Hepatic stellate cell (primary cell): ENCODE measurements at places on chromosomes 5 and 9.

DNA sequence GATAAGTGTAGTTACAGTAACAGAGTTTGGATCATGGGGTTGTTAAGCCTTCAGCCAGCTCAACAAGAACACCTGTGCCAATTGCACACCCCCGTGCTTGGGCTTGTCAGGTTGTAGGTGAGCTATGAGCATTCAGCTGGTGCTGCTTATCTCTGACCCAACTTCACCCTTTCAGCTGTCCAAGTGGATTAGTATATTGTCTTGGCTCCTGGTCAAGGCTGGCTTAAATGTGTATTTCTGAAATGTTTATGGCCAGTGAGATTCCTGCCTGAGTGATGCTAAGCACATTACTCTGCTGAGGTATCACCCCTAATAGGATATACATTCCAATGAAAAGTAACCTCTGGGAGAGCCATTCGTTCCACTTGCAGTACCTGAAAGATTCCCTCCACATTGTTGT, 44.2 kb upstream of the LMNB1 start:
- no peak for DNase-seq

DNA sequence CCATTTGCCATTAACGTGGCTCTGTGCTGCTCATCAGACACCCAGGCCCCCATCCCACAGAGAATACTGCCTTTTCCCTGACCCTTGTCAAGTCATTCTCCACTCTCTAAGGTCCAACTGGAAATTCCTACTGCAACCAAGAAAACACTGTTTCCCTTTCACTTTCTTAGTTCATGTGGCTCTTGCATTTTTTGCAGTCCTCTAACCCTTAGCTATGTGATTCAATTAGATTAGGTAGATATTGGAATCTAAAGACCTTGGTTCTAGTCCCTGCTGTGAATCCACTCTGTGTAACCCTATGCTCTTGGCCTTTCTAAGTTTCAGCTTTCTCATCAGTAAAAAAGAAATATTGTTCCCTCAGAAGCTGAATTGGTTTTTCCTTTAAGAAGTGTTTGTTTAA, 649.4 kb downstream of the CCDC171 start:
- no peak for DNase-seq

DNA sequence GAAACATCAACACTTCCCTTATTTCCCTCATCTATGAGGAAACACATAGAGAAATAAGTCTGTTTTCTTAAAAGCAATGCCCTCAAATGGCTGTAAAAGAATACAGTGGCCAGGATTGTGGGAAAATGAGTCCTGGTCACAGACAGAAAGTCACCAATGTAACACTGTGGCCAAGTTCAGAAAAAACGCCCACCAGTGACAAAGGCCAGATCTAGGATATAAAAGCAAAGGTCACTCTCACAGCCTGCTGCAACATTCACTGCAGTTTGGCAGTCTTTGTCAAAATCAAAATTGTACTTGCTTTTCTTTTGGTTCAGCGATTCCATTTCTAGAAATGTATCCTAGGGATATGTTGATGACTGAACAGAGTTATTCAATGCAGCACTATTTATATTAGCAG, 30.5 kb downstream of the TSSK1B start:
- no peak for DNase-seq

- DNase-seq = no peak
Measured at GRCh38 chr9:28410411-28410810, 837.1 kb upstream of the C9orf72 start.

GRCh38 chr5:9042241-9042640, 503.6 kb downstream of the SEMA5A start:
- DNase-seq = no peak

DNA sequence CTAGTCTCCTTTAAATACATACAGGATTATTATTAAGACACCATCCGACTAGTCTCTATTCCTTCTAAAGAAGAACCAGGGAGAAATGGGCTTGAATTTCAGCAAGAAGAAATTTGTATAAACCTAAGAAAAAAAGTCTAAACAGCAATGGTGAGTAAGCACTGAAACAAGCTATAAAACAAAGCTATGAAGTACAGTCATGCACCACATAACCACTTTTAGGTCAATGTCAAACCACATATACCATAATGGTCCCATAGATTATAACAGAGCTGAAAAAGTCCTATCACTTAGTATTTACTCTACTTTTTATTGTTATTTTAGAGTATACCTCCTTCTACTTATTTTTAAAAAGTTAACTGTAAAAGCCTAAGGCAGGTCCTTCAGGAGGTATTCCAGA, 102.0 kb upstream of the NFIB start:
- DNase-seq = peak; percentile 12

GRCh38 chr5:82862261-82862660, 214.9 kb downstream of the TMEM167A start:
- no peak for DNase-seq

DNA sequence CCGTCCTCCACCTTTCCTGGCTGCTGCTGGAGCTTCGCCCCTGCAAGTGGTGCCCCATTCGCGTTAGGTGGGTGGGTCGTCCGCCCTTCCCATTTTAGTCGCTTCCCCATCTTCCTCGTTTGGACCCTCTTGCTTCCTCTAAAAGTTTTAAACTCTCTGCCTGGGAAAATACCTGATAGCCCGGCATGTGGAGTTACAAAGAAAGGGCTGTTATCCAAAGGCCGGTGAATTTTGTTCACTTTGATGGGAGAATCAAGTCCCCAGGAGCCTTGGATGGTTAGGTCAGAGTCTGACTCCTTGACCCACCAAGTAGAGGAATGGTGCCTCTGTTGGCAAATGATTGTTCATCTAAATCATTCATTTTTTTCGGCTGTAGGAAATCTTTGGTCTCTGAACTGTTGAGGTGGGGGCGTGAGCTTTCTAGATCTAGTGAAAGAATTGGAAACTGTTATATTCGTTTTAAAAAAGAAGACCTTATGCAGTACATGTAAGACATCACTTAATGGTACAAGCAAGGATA, 29.5 kb upstream of the APC start:
- no peak for DNase-seq

- no peak for DNase-seq
Measured at GRCh38 chr9:17318821-17319320, 184.0 kb downstream of the CNTLN start.

DNA sequence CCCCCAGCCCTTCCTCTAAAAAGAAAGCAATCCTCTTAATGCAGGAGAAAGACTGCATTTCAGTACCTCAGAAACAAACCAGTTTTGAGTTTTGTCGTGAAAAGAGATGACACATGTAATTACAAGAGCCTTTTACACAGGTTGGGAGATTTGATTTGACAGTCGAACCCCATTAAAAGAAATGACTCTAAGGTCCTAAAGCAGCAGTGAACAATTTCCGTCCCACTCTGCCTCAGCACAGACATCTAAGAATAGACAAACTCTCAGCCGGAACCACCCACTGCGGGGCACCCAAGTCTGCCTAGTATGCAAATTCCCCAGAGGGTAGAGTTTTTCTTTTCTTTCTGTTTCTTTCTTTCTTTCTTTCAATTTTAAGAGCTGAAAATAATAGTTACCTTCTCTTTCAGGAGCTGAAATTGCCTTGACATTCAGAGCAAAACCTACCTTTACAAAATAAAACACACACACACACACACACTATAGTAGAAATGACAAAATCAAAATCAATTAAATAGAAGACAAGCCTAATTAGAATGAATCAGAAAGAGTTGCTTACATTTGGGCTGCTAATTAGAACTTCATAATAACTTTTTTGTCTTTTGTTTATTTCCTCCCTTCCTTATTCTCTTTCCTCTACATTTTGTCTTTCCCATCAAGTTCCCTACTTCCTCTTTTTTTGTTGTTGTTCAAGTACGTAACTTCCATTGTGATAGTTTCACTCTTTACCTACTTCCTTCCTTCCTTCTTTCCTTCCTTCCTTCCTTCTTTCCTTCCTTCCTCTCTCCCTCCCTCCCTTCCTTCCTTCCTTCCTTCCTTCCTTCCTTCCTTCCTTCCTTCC, 65.1 kb downstream of the BASP1 start:
- no peak for DNase-seq

- no peak for DNase-seq
Measured at GRCh38 chr9:96141666-96142065, 160.3 kb downstream of the HSD17B3 start.

DNA sequence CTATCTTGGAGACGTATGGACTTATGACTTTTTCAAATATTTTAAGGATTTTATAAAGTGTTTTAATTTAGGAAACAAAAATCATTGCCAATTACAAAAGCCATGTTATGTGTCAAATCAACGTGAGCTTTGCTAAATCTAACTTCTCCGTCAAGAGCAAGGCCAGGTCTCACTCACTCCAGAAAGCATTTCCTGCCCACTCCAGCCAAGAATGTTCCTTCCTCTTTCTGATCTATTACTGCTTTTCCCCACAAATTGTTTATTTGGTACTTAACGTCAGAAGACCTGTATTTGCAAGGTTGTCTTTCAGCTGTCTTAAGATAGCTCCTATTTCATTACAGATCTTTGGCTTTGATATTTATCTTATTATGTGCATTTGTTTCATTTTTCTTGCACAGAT, 193.5 kb upstream of the HAPLN1 start:
- DNase-seq = no peak

DNA sequence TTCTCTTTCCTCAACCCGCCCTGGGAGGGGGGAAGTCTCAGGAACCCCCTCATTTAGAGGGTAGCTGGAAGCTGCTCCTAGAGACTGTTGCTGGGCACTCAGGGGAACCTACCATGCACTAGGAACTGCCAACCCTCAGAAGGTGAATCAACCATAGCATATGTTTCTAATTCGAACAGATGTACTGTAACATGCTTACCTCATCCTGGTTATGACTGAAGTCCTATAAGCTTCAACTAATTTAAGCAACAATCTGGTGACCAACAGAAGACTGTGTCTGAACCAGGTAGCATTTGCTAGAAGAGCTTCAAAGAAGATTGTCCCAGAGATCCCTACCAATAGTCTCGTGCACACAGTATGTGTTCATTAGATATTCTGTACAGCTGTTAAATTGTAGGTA, 5.7 kb upstream of the PRDM6 start:
- no peak for DNase-seq

GRCh38 chr9:106707291-106707690, 155.7 kb upstream of the ZNF462 start:
- no peak for DNase-seq

GRCh38 chr5:83256091-83256780, 178.9 kb downstream of the XRCC4 start:
- no peak for DNase-seq

DNA sequence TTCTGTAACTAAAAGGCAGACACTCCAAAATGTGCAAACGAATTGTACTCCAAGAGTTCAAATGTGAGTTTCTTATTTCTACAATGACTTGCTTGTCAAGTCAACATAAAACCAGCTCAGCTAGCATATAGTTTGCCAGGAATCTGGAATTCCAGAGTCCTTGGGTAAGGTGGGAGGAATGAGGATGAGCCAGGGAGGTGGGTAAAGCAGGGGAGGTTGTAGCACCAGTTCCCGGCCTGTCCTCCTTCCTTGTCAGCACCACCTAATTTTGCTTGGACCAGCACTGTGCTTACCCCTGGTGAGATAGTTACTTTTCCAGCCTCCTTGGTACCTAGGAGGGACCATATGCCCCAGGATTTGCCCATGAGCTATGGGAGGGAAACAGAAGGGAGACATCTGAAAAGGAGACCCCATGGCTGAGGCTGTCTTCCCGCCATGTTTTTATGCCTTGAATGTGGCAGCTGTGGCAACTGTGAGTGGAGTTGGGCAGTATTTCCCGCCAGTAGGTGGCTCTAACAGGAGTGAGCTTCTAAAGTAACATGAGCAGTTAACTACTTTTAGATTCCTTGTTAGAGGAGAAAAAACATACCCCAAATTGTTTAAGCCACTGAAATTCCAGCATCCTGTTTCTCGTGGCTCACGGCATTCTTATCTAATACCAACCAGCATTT, 302.5 kb downstream of the TENT4A start:
- DNase-seq = no peak

- DNase-seq = peak; percentile 75
Measured at GRCh38 chr9:128276574-128277270, 646 bp downstream of the SWI5 start.

DNA sequence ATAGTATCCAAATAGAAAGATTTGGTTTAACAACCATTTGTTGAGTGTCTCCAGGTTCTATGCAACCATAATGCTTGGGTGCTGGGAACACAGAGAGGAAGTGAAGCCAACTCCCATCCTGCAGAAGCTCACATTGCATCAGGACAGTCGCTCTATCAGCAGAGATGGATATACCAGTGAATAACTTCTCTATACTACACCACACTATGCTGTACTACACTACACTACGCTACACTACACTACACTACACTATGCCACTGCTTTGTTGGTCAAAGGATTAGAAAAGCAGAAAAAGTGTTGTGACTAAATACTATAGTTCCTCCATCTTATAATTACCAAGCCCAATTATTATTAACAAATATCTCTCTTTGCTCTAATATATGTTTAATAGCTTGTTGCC, 89.2 kb upstream of the PRRC1 start:
- DNase-seq = no peak

- DNase-seq = no peak
Measured at GRCh38 chr5:85441156-85441555, 1056.5 kb upstream of the EDIL3 start.

GRCh38 chr5:138946241-138946623, 71.1 kb upstream of the LRRTM2 start:
- no peak for DNase-seq

- DNase-seq = no peak
Measured at GRCh38 chr9:21993893-21994555, at the start of gene CDKN2A. TSS of gene CDKN2A (minus strand) at chr9:21994392.

DNA sequence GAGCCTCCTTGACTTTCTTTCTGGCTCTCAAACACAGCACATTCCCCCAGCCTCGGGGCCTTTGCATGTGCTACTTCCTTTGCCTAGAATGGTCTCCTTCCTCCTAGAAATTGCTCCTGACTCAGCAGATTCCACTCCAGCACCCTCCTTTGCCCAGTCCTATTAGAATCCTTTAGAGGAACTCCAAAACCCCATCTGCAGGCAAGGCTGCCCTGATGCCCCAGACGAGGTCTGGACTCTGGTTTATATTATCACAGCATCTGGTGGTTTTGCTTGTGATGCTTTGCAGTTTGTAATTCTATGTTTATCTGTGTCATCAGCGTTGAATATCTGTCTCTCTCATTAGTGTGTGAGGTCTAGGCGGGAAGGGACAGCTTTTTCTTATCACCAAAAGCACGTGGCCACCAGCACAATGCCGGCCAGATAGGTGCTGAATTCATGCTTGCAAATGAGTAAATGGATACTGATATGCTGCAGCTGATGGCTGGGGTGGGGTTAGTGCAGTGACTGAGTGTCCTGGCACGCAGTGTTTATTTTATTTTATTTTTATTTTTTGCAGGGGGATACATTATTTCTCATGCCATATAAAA, 30.0 kb upstream of the ANKH start:
- DNase-seq = peak; percentile 73

- no peak for DNase-seq
Measured at GRCh38 chr5:167623354-167623753, 668.1 kb upstream of the WWC1 start.
